ENCODE measurements at places on chromosomes 7 and 10.
A peak's percentile ranks its signal among the peaks of the same experiment; 100 is the strongest.

DNA sequence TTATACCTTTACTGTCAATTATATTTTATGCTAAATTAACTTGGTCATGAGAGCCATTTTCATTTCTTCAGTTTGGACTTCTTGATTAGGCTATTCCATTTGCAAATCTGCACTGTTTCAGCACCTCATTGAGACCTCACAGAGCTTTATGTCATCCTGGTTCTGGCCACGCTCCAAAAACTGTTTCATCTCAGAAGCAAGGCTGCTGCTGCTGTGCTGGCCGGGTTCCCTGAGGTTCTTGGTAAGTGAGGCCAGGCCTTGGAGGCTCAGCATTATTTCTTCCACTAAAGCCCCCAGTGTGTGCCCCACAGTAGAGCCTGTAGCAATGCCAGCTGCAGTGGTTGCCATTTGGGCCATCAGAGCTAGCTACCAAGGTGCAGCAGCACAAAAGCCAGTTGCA lies 7.8 kb upstream of the ZNF485 start:
- no peak for DNase-seq

DNA sequence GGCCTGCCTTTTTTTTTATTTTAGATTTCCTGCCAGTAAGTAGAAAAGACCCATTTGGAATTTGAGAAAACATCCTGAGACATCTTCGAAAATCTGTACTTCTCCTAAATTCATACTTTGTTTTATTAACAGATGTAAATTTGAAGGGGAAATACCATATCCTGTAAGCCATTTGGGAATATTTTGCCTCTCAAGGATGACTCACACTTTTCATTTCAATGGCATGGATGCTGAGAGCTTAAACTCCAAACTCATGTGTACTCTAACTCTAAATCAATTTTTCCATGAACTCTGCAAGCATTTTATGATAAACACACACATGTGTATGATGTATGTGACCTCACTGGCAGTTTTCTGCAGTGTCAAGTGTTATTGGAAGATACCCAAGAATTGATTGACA lies 89.0 kb downstream of the SEMA3A start:
- no peak for DNase-seq

DNA sequence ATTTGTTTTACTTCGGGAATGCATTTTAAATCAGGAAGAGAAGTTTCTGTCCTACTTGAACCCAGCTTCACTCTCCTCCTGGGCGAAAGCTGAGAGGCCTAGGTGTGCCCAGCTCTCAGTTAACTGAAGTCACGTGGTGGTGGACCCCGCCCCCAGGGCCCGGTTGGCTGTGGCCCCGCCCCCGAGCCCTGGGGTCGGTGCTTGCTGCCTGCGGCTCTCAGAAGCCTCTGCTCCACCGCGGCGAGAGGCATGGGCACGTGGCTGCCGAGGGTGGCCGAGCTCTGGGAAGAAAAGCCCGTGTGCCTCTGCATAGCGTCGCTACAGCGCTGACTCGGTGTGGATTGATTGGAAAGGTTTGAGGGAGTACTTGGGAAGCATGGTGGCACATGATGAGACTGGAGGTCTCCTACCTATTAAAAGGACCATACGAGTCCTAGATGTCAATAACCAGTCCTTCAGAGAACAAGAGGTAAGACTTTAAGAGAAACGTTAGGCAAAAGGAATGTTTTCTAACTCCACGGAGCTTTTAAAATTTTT lies 34.1 kb downstream of the NET1 start:
- DNase-seq, result peak; percentile 65

DNA sequence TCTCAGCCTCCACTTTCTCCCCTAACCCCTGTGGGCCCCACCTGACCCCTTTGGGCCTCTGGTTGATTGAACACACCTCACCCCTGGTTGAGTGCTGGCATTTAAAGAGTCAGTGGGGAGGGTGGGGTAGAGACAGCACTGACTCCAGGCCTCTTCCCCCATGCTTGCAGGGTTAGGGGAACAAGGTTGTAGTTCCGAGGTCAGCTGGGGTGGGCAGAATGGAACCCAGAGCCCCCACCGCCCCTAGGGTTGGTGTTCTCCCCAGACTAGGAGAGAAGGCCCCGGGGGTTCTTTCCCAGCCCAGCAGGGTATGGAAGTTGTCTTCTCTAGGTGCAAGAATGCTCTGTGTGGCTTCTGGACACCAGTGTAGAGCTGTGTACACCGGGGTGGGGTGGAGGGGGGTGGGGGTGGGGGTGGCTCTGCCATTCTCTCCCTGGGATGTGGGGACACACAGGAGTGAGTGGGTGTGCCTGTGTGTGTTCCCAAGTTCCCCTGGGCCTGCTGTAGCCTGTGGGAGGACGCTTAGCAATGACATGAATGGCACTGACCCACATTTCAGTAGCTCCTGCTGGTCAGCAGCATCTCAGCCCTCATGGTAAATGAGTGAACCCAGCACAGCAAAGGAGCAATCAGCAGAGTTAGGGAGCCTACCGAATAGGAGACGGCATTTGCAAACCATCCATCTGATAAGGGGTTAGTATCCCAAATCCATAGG lies 33.6 kb downstream of the PRF1 start:
- DNase-seq, result no peak

- no peak for DNase-seq
Observed at GRCh38 chr7:16773326-16773725, 19.8 kb downstream of the TSPAN13 start.

- DNase-seq, result no peak
Observed at GRCh38 chr7:5637415-5637814, 144.0 kb downstream of the RNF216 start.

- peak; percentile 87 for DNase-seq
Observed at GRCh38 chr10:61899997-61900828, 1.3 kb upstream of the ARID5B start.

DNA sequence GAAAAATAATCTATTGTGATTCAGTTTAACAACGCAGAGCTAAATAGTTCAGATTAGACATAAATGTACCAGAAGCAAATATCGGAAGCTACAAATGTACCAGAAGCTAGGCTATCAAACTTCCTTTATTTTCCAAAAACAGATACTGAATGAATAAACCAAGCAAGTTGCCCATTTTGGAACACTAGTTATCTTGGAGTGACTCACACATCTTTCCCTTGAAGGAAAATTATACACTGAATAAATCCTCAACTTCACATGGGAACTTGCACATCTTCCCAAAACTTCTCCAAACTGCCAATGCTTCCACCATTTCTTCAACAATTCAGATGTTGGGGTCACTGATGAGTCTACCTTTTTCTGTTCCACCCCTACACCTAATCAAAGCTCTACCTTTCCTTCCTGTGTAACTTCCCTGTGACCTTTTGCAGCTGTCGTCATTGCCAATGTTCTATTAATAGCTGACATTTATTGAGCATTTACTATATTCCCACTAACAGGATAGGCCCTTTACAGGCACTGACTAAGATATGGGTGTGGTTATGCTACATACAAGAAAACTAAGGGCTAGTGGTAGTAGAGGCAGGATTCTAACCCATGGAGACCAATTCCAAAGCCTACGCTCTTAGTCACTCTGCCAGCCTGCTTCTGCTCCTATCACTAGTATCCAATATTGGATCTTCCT lies 22.7 kb downstream of the RELN start:
- no peak for DNase-seq

DNA sequence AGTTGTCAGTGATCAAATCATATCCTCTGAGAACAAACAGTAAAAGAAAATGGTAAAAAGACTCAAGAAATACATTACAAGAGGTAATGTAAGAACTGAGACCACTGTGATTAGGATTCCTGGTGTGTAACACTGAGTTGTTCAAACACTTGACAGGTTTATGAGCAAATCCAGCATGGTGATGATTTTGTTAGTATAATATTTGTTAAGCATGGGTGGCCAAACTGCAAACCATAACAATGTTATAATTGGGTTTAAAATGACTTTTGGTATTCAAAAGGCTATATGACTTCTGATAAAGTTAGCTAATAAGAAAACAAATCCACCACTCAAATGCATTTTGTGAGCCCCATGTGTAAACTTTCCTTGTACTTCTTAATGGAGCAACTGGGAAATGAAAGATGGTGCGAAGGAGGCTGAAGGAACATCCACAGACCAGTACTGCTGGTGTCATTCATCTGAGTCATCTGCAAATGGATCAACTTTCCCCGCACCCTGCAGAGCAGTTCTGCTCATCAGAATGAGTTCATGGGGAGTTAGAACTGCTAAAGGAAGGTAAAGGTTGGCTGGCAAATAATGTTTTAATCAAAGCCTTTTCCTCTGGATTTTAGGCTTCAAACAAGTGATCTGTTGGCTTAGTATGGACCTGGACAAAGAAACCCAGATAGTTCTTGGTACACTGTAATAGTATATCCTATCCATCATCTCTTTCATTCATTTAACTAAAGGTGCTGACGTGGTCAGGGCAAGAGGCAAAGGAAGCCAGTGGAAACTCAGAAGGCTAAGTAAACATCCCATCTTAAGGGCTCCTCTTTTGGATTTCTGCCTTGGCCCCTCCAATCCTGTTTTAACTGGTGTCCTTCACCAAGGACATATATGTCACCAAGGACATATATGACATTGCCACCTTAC lies 45.0 kb downstream of the AFAP1L2 start:
- no peak for DNase-seq

GRCh38 chr10:98172495-98172894 lies 38.0 kb downstream of the R3HCC1L start:
- no peak for DNase-seq

- DNase-seq, result no peak
Observed at GRCh38 chr7:78499283-78499682, 700.7 kb downstream of the PHTF2 start.

- peak; percentile 95 for DNase-seq
Observed at GRCh38 chr10:18651324-18652007, at the start of gene NSUN6. NSUN6 (minus strand) TSS chr10:18651587; CDS start chr10:18651203, 384 bp downstream.

GRCh38 chr7:33043501-33044400 lies 18.8 kb downstream of the NT5C3A start:
- no peak for DNase-seq

DNA sequence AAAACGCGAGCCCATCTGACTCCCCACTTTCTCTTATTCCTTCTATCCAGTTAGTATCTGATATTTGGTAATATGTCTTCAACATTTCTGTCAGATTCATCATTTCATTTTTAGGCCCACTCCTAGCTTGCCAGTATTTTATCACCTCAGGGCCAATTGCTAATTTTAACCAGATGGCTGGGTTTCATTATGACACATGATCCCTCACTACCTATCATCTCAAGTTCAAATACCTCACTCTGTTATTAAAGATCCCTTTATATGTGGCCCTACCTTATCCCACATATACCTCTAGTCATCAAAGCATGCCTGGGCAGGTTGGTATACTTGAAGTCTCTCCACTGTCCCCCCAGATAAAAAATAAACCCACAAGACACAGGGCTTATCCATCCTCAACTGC lies 104.9 kb downstream of the RNLS start:
- DNase-seq, result no peak

GRCh38 chr10:79074732-79075131 lies 6.0 kb downstream of the ZMIZ1 start:
- no peak for DNase-seq

DNA sequence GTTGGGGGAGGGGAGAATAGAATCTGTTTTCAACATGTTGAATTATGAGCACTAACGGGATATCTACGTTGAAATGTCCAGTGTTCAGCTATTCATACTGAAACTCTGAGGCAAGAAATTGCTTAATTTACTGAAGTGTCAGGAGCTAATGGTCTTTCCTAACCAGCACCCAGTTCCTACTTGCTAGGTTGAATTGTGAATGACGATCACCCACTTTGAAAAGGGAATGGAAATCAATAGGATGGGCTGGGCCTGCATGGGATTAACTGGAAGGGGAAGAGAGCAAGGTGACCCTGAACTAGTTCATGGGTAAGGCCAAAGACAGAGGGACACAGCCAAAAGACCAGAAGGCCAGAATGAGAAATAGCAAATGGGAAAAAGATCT lies 51.3 kb downstream of the HIPK2 start:
- DNase-seq, result no peak

- no peak for DNase-seq
Observed at GRCh38 chr10:117094856-117095255, 43.2 kb downstream of the VAX1 start.

DNA sequence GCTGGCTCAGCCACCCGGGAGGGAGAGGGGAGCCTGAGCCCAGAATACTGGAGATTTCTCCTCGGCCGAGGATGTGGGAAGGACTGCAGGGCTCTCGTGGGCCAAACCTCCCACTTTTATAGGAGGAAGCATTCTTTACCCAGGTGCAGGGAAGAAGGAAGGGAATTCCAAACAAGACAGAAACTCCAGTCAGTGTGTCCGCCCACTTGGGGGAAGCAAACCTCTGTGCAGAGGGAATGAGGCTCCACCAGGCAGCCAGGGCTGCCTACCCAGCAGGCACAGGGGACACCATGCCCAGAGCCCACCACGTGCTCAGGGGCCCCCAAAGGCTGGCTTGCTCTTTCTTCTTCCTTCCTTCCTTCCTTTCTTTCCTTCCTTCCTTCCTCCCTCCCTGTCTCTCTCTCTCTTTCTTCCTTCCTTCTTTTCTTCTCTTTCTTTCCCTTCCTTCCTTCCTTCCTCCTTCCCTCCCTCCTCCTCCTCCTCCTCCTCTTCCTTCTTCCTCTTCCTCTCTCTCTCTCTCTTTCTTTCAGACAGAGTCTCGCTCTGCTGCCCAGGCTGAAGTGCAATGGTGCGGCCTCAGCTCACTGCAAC lies 15.4 kb upstream of the FZD9 start:
- DNase-seq, result no peak

GRCh38 chr7:43112941-43113621 lies 634 bp downstream of the HECW1 start:
- DNase-seq, result no peak

GRCh38 chr7:151632750-151633515 lies 113.2 kb upstream of the RHEB start:
- DNase-seq, result peak; percentile 9
